ENCODE measurements at places on chromosomes 11 and 22. TPM values are rescaled to one million over a fixed set of nuclear protein-coding genes. Genes with fewer than 3 reads are reported as not detected.

GRCh38 chr11:697811-698311 is 2.2 kb downstream of the TMEM80 start:
- no peak overlapping the region for H3K27ac ChIP-seq
- DNase-seq: no peak
- no peaks in the 10 kb centered on the region for H3K27me3 ChIP-seq
- H3K4me1 ChIP-seq: peaks cover 13% of the 10 kb centered on the region

DNA sequence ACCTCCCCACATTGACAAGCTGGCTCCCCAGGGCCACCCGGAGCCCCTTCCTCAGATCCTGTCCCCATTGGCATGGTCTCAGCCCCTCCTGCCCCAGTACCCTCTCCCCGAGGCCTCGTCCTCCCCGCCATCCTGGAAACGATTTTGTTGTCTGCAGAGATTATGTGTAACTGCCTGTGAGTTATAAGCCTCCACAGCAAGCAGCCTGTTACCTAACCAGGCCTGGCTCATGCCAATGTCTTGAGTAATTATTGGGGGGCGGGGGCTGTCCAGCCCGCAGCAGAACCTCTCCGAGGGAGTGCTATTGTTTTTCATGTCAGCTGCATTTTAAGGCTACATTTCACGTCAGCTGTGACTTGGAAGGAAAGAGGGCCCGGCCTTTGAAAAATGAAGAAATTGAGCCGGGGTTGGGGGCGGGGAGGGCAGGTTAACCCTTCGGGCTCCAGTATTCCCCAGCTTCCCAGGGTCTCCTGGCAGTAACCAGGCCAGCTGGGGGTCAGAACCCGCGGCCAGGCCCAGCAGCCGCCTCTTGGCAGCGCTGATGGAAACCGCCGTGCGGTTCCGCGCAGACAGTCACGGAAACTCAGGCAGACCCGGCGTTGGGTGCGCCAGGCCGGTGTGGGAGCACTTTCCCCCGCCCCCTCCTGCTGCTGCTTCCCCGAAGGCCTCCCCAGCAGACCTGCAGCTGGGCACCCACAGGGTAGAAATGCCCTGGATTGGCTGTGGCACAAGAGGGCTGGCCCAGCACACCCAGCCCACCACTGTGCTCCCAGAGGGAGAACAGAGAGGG is 59.5 kb downstream of the CDKN1C start:
- H3K27me3 ChIP-seq: peaks cover 16% of the 10 kb centered on the region
- no peaks in the 10 kb centered on the region for H3K36me3 ChIP-seq
- no peak overlapping the region for H3K4me3 ChIP-seq
- no peak overlapping the region for H3K27ac ChIP-seq
- DNase-seq: peak; percentile 61

Gene RTL10
- 32.1 TPM for total RNA-seq

Gene BIK
- not detected for total RNA-seq

- peaks cover 50% of the 10 kb centered on the region for H3K4me1 ChIP-seq
- no peak overlapping the region for H3K27ac ChIP-seq
- no peak for DNase-seq
- no peak overlapping the region for H3K4me3 ChIP-seq
- no peaks in the 10 kb centered on the region for H3K36me3 ChIP-seq
- no peaks in the 10 kb centered on the region for H3K27me3 ChIP-seq
Measured at GRCh38 chr11:44566952-44567875, 1.8 kb downstream of the CD82 start.

DNA sequence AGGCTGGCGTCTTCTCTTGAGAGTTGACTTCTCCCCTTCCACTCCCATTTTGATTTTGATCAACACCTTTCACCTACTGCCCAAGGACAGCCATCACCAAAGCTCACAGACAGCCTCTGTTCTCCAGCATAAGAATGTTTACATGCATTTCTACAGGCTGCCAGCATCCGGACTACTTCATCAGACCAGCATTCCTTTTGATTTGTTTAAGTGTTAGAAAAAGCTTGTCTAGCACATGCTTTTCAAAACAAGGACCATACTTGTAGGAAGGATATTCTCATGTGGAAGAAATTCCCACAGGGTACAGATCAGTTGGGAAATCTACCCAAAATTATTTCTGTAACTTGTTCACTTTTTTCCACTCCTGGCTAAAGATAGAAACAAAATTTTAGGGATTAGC is 6.2 kb upstream of the KCNA4 start:
- H3K4me3 ChIP-seq: no peak overlapping the region
- no peak for DNase-seq
- no peaks in the 10 kb centered on the region for H3K4me1 ChIP-seq
- H3K27me3 ChIP-seq: peaks cover 7% of the 10 kb centered on the region
- no peak overlapping the region for H3K27ac ChIP-seq

- H3K27ac ChIP-seq: no peak overlapping the region
- no peaks in the 10 kb centered on the region for H3K27me3 ChIP-seq
- peaks cover 5% of the 10 kb centered on the region for H3K4me1 ChIP-seq
- H3K36me3 ChIP-seq: peaks cover 5% of the 10 kb centered on the region
- no peak for DNase-seq
Measured at GRCh38 chr11:74055938-74056337, 47.1 kb upstream of the UCP3 start.

Gene SRSF8
- 29.2 TPM for total RNA-seq

Gene KRTAP5-8
- total RNA-seq: not detected

Gene OR56A4
- total RNA-seq: not detected

GRCh38 chr11:18314784-18315523 is 7.0 kb downstream of the HPS5 start:
- no peaks in the 10 kb centered on the region for H3K27me3 ChIP-seq
- H3K27ac ChIP-seq: no peak overlapping the region
- DNase-seq: no peak

DNA sequence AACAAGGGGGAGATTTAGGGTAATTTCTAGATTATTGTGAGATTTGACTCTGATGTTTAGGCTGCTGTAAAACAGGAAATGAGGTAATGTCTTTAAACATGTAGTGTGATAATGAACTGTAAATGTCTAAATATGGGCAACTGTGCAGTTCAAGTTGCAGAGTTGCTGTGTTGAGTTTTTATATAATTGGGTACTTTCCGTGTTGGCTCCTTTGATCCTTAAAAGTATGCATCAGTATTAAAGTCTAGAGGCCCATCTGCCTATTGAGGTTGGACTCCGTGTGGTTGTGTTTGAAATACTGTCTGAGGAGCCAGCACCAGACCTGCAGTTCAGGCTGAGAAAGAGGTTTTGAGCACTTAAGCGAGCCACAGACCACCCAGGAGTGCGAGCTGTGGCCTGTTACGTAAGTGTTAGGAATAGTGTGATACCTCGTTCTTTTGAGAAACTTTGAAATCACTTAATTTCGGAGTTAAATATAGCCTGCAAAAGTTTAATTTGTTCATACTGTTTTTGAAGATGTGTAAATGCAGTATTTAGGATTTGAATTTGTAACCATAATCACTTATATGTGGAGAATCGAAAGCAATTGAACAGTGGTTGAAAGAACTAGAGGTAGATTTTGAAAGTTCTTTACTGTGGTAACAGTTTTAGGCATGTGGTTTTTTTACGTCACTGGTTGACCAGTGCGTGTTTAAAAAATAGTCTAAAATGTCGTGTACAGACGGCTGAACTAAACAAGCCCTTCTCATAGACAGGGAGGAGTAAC is 9.0 kb downstream of the FAM118A start:
- H3K27ac ChIP-seq: peak overlapping the region; percentile 99
- DNase-seq: peak; percentile 18
- H3K4me1 ChIP-seq: peaks cover 30% of the 10 kb centered on the region
- H3K36me3 ChIP-seq: peaks cover 14% of the 10 kb centered on the region
- H3K4me3 ChIP-seq: no peak overlapping the region

Gene FXYD2
- 1.8 TPM for total RNA-seq

- no peak overlapping the region for H3K4me3 ChIP-seq
- H3K27me3 ChIP-seq: no peaks in the 10 kb centered on the region
- H3K36me3 ChIP-seq: peaks cover 5% of the 10 kb centered on the region
- H3K4me1 ChIP-seq: peaks cover 5% of the 10 kb centered on the region
- no peak for DNase-seq
Measured at GRCh38 chr22:40965936-40966725, 15.0 kb downstream of the RBX1 start.

Gene TESMIN
- total RNA-seq: 6.1 TPM

DNA sequence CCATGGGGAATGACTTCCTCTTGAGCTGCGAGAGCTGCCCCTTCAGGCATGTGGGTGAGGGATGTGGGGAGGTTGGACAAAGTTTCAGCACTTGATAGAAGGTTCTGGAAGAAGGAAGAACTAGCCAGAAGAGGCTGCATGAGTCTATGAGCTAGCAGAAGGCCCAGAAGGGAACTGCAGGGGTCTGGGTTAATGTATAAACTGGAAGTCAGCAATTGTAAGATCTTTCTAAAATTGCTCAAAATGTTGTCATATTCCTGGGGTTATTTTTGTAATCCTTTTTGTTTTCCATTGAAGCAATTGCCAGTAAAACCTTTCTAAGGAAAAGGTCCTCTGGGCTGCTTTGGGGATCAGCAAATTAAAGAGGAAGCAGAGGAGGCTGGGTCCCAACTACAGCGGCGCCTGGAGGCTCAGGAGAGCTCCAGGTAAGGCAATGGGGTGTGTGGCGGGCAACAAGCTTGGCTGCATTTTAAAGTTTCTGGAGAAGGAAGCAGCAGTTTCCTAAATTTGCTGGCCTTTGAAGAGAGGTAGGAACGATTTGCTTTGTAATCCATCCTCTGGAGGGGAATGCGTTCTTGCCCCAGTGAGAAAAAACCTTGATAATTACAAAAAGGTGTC is 29.2 kb downstream of the ADAMTS15 start:
- H3K27ac ChIP-seq: no peak overlapping the region
- DNase-seq: no peak
- no peaks in the 10 kb centered on the region for H3K36me3 ChIP-seq
- peaks cover 28% of the 10 kb centered on the region for H3K4me1 ChIP-seq
- H3K27me3 ChIP-seq: peaks cover 13% of the 10 kb centered on the region
- no peak overlapping the region for H3K4me3 ChIP-seq

Gene TMEM86A
- total RNA-seq: 2.6 TPM

DNA sequence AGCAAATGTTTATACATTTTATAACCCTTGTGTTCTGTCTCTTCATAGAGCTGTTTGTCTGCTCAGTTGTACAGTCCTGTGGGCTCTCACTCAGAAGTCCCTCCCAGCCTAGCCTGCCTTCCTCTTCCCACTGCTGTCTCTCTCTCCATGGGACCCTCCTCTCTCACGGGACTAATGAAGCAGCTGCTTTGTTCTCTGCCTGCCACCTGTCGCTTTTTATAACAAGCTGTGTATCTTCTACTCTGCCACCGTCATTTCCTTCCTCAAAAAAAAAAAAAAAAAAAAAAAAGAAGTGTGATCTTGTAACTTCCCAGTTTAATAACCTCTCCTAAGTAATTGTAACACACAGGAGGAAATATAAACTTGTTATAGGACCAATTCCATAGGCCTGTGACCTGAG is 92.2 kb upstream of the ALKBH3 start:
- no peak overlapping the region for H3K27ac ChIP-seq
- DNase-seq: peak; percentile 23
- no peaks in the 10 kb centered on the region for H3K36me3 ChIP-seq
- peaks cover 3% of the 10 kb centered on the region for H3K4me1 ChIP-seq
